ENCODE measurements at places on chromosomes 7 and 10. TPM values are rescaled to one million over a fixed set of nuclear protein-coding genes. Genes with fewer than 3 reads are reported as not detected.

GRCh38 chr10:110783509-110784107, 88.1 kb upstream of the PDCD4 start:
- DNase-seq, result no peak

GRCh38 chr7:157136372-157136771, 2.4 kb upstream of the UBE3C start:
- no peak for DNase-seq

GRCh38 chr10:5254488-5254887, 57.9 kb downstream of the AKR1C4 start:
- DNase-seq, result no peak

DNA sequence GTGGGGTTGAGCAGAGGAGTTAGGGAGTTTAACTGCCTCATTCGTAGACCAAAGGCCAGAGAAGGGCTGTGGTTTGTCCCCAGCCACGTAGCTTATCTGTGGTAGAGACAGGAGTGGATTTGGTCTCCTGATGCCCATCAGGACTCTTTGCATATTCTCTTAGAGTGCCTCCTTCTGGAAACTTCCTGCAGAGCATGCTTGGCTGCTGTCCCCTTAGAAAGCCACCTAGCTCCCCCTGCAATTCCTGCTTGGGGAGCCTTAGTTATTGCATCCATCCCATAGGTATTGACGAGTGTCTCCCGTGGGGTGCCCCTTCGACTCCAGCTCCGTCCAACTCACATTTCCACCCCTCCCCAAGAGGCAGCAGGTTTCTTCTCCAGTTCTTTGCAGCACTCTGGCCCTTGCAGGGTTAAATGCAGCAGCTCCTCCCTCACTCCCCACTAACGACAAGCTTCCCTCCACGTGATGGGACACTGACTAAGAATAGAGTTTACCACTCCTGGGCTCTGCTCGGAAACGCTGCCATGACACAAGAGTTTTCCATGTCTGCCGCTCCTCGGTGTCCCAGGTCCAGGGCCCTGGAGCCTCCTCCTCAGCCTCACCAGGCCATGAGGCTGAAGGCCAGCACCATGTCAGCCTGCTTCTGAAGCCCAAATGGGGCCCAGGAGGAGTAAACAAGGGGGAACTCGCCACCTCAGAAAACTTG, 147.8 kb upstream of the UNC5B start:
- DNase-seq, result no peak

GRCh38 chr7:116897661-116898060, 35.3 kb downstream of the CAPZA2 start:
- no peak for DNase-seq

GRCh38 chr10:60353519-60354258, 36.0 kb downstream of the ANK3 start:
- DNase-seq, result no peak

DNA sequence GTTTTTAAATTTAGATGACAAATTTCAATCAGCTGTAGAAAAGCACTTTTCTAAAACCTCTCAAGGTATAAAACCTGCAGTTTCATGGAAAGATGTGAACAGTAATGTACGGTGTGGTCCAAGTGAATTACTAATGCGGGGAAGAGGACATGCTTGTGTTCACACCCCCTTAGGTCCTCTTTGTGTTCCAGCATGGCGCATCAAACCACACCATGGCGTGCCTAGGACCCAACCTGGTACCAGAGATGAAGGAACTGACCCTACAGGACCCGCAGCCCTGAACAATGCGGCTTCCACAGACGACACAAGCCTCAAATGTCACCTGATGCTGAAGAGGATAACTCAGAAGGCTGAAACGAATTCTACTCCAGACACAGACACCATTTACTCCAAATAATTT, 81.3 kb upstream of the GPR22 start:
- DNase-seq, result no peak

Gene CEP55
- total RNA-seq, result 19.6 TPM

GRCh38 chr7:30018451-30018850, 8.1 kb downstream of the FKBP14 start:
- no peak for DNase-seq

Gene NRAP
- not detected for total RNA-seq

DNA sequence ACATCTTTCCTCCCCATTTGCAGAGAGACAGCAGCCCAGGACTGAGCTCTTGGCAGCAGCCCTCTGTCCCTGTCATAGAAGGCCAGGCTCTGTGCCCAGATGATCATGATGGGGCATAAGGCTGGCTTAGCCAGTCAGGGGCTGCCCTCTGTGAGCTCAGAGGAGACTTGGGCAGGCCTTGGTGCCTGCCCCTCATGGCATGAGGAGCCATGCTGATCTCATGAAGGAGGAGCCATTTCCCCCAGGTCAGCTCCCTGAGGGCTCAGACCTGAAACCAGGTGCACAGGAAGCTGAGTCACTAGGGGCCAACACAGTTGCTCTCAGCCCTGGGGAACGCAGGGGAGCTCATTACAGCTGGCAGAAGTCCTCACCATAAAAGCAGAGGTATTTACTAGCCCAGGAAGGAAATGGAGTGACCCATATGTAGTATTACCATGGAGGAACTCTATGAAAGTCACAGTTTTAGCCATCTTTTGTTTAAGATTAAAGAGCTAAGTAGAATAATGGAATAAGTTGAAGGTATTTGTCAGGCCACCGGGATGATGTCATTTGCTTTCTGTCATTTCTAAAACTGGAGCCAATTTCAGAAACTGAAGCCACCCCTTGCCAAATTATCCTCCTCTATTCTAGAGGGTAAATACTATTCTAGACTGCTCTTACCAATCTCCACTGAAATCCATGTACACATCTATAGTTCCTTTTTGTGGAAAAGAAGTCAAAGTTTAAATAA, 362.4 kb upstream of the ZNF32 start:
- DNase-seq, result no peak

GRCh38 chr10:85826377-85826776, 540.2 kb downstream of the GRID1 start:
- DNase-seq, result no peak

DNA sequence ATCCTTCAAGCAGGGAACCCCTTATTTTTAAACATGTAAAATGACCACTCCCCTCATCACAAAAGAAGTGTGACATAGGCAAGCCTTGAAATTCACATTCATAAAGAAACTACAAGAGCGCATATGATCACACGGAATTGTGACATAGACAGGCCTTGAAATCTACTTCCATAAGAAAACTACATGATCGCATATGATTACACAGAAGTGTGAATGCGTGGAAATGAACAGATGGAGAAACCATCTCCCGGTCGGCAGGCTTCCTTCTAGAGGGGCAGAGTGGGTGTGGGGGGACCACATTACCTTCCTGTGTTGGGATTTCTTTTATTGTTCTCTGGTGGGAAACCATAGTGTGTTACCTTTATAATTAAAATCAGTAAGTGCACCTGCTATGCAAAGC, 285.1 kb upstream of the ADARB2 start:
- DNase-seq, result no peak

DNA sequence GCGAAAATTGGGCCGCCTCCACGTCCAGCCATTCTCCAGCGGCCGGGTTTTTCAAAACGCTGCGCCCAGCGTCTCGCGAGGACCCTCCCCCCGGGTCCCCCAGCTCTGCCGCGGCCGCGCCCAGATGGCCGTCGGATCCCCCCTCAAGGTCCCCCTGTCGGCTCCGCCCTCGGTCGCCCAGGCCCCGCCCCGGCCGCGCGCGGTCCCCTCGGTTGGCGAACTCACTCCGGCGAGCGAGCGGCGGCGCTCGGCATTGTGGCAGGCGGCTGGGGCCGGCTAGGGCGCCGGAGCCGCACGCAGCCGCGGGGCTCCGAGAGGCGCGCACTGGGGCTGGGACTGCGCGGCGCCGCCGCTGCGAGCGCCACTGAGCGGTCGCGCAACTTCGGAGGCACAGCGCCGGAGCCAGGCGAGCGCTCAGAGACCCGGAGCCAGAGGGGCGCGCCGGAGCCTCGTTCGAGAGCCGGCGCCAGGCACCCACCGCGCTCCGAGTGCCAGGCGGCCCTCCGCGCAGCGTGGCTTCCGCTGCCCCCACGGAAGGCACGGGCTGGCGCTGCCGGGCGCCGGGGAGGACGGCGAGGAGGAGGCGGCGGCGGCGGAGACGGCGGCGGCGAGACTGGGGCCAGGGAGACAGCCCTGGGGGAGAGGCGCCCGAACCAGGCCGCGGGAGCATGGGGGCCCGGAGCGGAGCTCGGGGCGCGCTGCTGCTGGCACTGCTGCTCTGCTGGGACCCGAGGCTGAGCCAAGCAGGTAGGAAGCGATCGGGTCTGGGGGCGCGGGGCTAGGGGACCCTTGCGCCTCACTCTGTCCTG, at the start of gene UNC5B:
Gene UNC5B (plus strand): TSS at position 253 of the 809 bp plus-strand sequence. CDS start 416 bp downstream, at position 669.
- DNase-seq, result peak; percentile 50

DNA sequence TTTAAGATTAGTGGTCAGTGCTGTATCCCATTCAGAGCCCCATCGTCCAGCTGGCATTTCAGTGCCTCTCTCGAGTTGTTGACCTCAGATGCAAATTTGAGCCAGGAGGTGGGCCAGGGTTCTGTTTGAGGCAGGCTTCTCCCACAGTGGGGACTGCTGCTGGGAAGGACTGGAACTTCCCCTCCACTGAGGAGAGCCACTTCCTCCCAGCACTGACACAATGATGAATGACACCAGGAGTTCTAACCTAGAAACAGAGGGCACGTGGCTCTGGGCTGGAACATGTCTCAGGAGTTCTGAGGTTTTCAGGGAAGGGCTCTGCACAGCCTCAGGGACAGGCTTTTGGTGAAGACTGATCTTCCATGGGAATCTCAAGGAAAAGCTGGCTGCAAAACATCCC, 18.3 kb upstream of the BTBD16 start:
- DNase-seq, result no peak

DNA sequence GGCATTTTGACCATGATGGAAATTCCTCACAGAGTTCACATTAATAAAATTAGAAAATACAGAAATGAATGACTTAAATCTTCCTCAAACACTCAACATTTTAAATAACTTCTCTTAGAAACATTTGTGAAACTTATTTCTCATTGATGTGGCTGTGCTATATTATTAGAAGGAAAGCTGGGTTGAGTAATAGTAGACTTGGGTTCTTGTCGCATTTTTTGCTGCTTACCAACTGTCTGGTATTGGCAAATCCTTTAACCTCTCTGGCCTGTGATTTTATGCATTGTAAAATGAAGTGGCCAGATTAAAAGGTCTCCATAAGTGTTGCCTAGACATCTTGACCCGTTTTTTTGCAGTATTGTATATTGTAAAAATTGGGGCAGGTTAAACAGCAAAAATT, 66.5 kb downstream of the VPS50 start:
- no peak for DNase-seq

Gene MYL10
- total RNA-seq, result 0.44 TPM

DNA sequence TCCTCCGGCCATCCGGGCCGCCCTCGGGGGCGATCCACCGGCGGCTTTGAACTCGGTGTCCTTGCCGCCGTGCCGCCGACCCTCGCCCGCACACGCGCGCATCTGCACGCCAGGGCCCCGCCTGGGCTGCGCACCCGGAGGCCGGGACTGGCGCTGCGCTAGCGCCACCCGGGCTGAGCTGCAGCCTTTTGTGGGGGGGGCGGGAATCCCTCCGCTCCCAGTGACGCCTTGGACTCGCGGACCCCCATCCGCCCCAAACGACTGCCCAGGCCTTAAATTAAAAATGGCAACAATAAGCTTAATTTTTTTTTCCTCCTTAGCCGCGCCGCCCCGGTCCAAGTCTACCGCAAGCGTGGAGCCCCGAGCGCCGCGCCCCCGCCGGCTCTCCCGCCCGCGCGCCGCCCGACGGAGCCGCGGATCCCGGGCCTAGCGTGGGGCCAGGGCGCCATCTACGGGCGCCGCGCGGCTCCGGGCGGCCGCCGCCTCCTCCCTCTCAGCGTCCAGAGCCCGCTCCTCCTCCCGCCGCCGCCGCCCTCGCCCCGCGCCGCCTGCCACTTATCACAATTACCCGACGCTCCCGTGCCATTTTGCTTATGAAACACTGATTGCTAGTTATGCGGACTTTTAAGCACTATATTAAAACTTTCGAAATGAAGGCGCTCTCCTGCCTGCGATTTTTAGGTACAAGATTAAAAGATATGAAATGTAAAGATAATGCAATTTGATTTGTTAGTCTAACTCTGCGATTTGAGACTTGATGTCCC, 7.5 kb upstream of the EBF3 start:
- DNase-seq, result peak; percentile 76

- no peak for DNase-seq
These were observed 8.3 kb upstream of the SMKR1 start for GRCh38 chr7:129494041-129494440.

DNA sequence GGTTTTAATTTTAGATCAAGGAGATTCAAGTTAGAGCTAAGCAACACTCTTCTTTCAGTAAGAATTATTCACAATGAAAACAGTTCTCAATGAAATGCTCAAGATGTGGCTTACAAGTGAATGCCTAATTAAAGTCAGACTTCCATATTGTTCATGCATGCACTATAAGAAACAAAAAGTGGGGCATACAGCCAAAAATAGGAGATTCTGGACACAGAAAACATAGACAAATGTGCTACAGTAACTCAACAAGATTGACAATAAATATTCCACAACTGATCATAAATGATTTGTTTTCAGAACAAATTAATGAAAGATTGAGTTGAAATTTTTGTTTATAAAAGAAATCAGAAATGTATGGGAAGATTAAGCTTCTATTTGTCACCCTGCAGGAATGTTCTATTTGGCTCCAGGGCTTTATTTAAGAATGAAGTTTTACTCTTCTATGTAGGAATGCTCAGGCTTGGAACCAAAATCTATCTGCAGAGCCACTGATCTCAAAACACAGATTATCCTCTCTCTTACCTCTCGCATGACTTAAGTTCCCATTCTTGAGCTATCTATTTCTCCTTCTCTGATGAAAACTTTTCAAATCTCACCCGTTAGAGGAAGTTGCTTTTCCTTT, 89.0 kb upstream of the PIP4K2A start:
- DNase-seq, result no peak

Gene RELN
- total RNA-seq, result 0.02 TPM

DNA sequence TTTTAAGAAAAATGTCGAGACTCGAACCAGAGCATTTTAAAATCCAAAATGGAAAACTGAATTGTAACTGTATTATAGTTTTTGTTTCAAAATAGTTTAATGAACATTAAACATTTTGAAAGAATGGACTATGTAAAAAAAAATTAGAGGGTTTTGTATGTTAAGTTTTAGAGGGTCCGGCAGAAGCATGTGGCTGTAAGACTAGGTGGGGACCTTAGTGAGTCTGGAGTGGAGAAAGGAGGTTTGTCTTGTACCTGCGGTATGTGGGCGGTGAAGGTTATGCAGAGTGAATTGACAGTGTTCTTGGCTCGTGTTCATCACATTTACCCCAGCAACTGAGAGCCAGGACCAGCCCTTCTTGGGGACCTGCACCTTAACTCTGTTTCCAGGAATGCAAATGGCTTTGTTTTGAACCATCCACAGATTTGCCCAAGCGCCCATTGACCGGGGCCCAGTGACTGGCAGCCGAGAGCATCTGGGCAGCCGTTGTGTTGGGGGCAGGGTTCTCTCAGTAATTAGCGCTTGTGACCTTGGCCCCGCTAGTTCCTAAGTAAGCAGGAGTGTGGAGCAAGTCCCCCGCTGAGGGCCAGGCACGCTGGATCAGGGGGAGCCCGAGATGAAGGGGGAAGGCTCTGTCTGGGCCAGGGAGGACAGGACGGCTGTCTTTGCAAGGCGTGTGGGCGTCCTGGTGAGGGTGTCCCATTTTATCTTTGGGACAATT, 1.4 kb upstream of the KLF6 start:
- peak; percentile 68 for DNase-seq

- DNase-seq, result no peak
These were observed 24.4 kb upstream of the CTAGE4 start for GRCh38 chr7:144158861-144159260.

- DNase-seq, result no peak
These were observed 282.5 kb upstream of the NRP1 start for GRCh38 chr10:33616956-33617355.

Measured in H1 (cell line).